NCI-H526 (cell line): ENCODE measurements at places on chromosomes 2 and 18.
A peak's percentile ranks its signal among the peaks of the same experiment; 100 is the strongest.

DNA sequence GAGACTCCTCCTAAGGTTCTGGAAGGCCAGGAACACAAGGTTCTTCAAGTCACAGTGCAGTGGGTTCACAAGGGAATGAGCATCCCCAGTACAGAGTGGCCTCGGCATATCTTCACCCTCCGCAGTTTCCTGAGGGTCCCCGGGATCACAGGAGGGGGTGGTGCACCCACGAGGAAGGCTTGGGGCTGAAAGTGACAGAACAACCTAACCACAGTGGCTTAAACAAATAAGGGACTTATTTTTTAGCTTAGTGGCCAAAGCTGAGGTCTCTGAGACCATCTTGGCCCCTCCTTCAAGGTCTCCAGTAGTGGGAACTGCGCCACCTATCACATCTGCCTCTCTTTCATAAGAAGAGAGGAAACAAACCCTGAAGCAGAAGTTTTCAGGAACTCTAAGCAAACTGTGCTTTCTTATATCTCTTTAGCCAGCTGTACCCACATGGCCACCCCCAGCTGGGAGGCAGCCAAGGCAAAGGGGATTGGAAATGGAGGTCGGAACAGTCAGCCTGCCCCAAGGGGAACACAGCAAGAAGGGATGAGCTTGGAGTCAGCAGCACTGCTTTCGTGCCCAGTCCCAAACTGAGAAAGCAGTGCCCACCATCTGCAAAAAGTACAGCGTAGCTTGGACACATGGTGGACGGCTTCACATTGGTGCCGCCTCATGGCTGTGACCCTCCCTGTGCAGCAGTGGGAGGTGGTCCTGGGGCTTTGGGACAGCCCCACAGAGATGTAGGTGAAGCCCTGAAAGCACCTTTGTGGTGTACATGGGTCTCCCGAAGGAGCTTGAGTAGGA lies 260.0 kb upstream of the ID2 start:
- no peak for DNase-seq

- no peak for DNase-seq
Measured at GRCh38 chr2:119439574-119440500, 8.2 kb downstream of the TMEM37 start.

- peak; percentile 71 for DNase-seq
Measured at GRCh38 chr18:76801567-76802505, 20.5 kb upstream of the ZNF236 start.

DNA sequence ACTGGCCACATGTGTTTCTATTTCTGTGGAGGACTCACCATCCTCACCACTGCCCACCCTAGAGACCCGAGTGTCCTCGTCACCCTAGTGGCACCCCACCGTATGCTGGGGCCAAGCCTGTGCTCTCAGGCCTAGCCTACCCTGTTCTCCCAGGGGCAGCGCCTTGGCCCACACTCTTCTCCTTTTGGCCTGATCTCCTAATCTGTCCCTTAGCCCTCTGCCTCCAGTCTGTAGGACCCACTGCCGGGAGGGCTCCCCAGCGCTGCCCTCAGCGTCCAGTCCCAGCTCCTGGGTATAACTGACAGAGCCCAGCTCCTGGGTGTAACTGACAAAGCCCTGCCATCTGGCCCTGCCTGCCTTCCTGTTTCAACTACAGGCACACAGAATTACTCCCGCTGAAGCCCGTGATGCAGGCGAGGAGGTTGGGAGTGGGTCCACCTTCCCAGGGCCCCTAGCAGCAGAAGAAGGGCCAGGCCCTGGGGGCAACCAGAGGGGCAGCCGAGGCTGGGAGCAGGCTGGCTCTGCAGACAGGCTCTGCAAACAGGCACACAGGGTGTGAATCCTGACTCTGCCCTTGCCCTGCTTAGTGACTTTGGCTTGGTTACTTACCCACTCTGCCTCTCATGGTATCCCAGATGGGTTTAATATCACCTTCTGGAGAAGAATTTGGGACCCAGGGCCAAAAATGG lies 25.6 kb upstream of the PTMA start:
- DNase-seq: no peak
